ENCODE measurements at places on chromosomes 7 and 10.

GRCh38 chr10:2244471-2244870 lies 507.1 kb upstream of the ADARB2 start:
- H3K36me3 ChIP-seq: no peaks in the 10 kb centered on the region
- no peak overlapping the region for H3K4me3 ChIP-seq
- no peak for DNase-seq
- H3K4me1 ChIP-seq: no peaks in the 10 kb centered on the region
- H3K27ac ChIP-seq: no peak overlapping the region

DNA sequence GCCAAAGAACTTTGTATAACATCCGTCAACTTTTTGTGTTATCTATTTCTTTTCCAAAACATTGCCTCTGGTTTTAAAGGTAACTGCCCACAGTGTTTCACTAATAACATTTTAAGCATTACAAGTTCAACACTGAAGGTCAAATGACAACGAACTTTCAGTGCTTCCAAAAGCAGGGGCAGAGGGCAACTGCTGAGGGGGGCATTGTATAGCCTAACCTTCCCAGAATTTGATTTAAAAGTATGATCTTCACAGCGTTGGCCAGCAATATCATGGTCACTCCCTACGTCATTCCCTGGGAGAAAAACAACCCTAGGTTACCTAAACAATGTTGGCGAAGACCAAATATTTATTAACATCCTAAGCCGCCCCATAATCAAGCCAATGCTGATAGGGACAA lies 2.5 kb upstream of the GOT1 start:
- no peak overlapping the region for H3K27ac ChIP-seq
- H3K27me3 ChIP-seq: no peaks in the 10 kb centered on the region
- H3K36me3 ChIP-seq: no peaks in the 10 kb centered on the region
- H3K4me3 ChIP-seq: no peak overlapping the region
- DNase-seq: no peak

- no peak for DNase-seq
- peaks cover 31% of the 10 kb centered on the region for H3K4me1 ChIP-seq
- peak overlapping the region; percentile 33 for H3K27ac ChIP-seq
- H3K27me3 ChIP-seq: no peaks in the 10 kb centered on the region
- H3K4me3 ChIP-seq: no peak overlapping the region
Observed at GRCh38 chr7:76352193-76352592, 6.6 kb downstream of the YWHAG start.

DNA sequence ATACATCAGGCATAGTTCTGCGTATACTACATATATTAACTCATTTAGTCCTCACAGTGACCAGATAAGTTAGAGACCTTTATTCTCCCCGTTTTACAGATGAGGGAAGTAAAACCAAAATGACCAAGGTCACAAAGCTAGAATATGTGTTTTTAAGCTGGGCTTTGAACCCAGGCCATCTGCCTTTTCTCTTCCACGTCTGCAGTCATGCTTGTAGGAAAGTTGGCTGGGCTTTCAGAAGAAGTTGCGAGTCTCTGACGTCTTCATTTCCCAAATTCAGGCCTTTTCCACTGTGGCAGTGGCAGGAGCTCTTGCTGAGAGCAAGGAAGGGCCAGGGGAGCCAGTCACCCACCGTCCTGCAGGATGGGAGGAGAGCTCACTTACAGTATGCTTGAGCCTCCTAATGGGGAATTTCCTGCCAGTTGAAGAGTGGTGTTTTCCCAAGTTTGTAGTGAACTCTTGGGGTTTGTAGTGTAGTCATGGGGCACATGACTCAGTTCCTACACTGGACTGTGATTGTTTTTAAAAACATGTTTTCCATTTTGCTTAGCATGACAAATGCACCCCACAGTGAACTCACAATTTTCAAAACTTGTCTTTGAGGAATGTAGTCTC lies 34.2 kb downstream of the CYP17A1 start:
- no peak for DNase-seq
- no peaks in the 10 kb centered on the region for H3K27me3 ChIP-seq
- H3K36me3 ChIP-seq: peaks cover 30% of the 10 kb centered on the region
- peak overlapping the region; percentile 98 for H3K27ac ChIP-seq
- H3K4me1 ChIP-seq: peaks cover 52% of the 10 kb centered on the region
- no peak overlapping the region for H3K4me3 ChIP-seq

DNA sequence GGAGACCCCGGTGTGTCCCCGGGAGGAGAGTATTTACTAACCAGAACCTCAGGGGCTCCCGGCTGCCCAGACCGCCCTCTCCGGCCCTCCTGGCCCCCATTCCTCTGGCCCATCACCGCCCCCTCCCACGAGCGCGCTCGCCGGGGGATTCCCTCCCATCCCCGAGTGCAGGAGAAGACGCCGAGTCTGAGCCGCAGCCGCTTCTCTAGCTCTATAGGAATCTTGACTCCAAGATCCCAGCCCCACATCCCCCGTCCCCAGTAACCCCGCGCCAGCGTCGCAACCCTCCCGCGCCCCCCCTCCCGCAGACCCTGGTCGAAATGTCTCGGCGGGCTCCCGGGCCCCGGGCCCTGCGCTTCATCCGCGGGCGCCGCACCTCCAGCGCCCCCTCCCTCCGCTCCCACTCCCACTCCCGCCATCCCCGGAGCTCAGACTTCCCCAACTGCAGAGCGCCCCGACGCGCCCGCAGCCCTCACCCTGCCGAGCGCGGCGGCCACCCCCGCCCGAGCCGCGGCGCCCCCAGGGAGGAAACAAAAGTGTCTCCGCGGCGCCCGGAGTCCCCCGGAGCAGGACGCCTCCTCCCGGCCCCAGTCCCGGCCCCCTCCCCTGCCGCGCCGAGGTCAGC lies 541 bp downstream of the ELMO1 start:
- H3K4me3 ChIP-seq: peak overlapping the region; percentile 83
- H3K4me1 ChIP-seq: peaks cover 11% of the 10 kb centered on the region
- peak overlapping the region; percentile 73 for H3K27ac ChIP-seq
- no peak for DNase-seq

- no peak for DNase-seq
- H3K4me3 ChIP-seq: no peak overlapping the region
- H3K27me3 ChIP-seq: no peaks in the 10 kb centered on the region
- H3K27ac ChIP-seq: no peak overlapping the region
- H3K4me1 ChIP-seq: peaks cover 9% of the 10 kb centered on the region
Observed at GRCh38 chr7:92851732-92852131, 15.4 kb upstream of the CDK6 start.

GRCh38 chr10:31936933-31937332 lies 8.3 kb upstream of the ARHGAP12 start:
- H3K27me3 ChIP-seq: no peaks in the 10 kb centered on the region
- DNase-seq: no peak
- no peaks in the 10 kb centered on the region for H3K36me3 ChIP-seq
- peaks cover 31% of the 10 kb centered on the region for H3K4me1 ChIP-seq
